NCI-H2171 (cell line): ENCODE measurements at places on chromosomes 2 and 18.

- DNase-seq: no peak
These were observed 144.1 kb upstream of the COPS8 start for GRCh38 chr2:236941551-236941950.

GRCh38 chr2:215901796-215902195 is 111.6 kb downstream of the MREG start:
- DNase-seq: no peak

DNA sequence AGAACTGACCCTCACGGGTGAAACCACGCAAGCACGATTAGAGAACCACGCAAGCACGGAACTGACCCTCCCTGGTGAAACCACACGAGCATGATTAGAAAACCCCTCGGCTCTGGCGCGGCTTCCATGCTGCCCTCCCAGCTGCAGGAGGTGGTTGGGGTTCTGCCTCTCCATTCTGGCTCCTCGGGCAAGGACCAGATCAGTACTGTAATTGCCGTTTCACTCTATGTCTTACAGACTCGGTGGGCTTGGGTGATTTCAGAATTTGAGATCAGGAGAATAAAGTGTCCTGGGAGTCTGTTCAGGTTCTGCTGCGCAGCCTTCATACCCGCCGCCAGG is 58.3 kb upstream of the KCNG2 start:
- no peak for DNase-seq

- no peak for DNase-seq
These were observed 147.8 kb downstream of the PMAIP1 start for GRCh38 chr18:60047556-60047955.

DNA sequence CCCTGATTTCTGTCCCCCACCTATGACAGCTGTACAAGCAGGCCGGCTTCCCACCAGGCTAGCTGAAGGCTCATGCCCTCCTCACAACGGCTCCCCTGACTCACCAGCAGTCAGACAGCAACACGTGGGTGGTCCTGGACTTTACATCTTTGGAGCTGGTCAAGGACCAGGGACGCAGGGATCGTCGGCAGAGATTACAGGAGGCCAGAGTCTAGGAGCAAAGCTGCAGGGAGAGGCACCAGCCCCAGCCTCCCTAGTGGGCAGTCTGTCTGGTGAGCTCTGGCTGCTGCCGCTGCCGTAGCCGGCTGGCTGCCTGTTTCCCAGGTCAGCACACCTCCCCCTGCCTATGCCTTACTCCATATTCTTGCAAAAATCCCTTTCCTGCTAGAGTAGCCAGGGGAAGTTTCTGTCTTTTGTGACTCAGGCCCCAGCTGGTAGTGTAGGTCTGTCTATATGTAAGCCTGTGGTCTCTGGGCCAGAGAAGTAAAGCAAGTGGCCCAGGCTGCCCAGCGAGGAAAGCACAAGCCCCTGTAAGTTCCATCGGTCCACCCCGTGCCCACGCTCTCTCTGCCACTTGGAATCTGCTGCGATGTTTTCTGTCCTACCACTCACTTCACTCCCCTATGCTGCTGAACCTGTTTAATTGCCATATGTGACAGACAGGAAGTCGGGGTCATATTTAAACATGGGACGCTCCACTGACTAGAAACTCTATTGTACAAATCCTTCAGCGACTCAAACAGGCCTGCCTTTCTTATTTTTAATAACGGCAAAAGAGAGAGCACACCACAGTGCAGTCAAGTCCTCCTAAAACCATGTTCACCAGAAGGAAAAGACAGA is 2.4 kb upstream of the ARHGEF4 start:
- no peak for DNase-seq

DNA sequence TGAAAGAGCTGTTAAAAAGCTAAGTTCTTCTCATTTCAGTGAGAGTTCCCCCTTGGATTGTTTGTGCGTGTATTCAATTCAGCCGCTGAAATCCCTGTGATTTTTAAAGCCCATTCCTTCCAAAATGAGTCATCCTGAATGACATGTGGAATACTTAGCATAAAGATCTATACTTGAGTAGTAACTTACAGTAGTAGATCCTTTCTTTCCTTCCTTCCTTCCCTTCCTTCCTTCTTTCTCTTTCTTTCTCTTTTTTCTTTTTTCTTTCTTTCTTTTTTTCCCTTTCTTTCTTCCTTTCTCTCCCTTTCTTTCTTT is 18.2 kb upstream of the SOX11 start:
- DNase-seq: no peak

- DNase-seq: no peak
These were observed 63.3 kb downstream of the RPIA start for GRCh38 chr2:88754585-88755320.

DNA sequence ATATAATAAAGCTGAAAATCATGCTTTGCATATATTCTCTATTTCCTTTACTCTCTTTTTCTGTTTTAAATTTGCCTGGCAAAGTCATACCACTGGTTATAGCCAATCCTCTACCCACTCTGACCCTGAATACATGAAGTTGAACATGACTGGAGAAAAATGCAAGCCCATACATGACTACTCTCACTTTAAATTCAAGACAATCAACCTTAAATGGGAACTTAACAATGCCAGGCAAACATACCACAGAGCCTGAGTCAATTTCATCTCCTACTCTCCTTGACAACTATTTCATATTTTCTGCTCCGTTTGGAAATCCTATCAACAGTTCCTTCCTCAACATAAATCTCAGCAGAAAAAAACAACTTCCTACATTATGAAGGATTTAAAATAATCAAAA is 22.6 kb downstream of the RAD51AP2 start:
- no peak for DNase-seq

DNA sequence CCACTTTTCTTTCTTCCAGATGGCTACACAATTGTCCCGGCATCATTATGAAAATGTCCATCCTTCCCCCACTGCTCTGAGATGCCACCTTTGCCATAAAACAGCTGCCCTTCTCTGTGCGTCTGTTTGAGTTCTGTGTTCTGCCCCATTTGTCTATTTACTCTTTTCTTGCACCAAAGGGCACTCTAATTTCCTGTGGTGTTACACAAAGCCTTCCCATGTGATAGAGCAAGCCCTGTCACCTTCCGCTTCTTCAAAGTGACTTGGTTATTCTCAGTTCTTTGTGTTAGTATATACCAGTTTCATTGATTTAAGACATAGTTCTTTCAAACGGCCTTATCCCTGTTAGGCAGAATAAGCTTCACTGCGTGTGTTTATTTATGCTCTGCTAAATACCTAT is 84.1 kb downstream of the FBXO15 start:
- no peak for DNase-seq

GRCh38 chr2:187702157-187702556 is 147.9 kb upstream of the TFPI start:
- no peak for DNase-seq

DNA sequence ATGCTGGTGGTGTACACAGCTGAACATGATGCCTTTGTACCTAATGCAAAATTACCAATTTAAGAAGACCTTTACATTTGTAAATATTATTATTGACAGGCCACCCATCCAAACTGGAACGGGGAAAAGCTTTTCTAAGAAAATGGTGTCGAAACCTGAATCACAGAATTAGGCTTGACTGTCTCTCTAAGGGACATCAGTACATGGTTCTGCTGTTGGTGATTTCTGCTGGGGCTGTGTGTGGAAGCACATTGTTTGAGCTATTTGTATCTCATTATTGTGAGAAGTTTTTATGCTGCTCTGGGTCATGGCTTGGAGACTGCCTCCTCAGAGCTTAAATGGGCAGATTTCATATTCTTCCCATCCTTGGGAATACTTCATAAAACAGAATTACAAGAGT is 420.9 kb upstream of the POU3F3 start:
- DNase-seq: no peak

GRCh38 chr18:36130883-36131653 is 1.4 kb downstream of the ELP2 start:
- DNase-seq: no peak

DNA sequence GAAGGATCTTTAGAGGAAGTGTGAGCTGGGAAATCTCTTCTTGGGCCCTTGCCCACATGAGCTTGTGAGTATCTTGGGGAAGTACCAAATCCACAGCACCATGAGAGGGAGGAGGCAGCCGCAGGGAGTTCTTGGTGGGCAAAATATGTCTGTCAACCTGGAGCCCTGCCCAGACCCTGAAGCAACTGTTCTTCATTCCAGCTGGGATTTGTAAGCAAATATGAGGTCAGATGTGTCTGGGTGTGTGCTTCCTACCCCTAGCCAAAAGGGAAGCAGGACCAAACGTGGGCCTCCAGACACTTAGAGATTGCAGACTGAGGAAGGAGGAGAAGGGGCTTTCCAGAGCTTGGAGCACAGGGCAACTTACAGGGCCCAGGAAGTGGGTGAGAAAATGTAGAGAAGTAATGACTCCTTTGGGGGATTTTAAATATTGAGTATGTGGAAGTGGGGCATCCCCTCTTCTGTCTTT is 41.9 kb downstream of the TMEM247 start:
- DNase-seq: peak; percentile 56

DNA sequence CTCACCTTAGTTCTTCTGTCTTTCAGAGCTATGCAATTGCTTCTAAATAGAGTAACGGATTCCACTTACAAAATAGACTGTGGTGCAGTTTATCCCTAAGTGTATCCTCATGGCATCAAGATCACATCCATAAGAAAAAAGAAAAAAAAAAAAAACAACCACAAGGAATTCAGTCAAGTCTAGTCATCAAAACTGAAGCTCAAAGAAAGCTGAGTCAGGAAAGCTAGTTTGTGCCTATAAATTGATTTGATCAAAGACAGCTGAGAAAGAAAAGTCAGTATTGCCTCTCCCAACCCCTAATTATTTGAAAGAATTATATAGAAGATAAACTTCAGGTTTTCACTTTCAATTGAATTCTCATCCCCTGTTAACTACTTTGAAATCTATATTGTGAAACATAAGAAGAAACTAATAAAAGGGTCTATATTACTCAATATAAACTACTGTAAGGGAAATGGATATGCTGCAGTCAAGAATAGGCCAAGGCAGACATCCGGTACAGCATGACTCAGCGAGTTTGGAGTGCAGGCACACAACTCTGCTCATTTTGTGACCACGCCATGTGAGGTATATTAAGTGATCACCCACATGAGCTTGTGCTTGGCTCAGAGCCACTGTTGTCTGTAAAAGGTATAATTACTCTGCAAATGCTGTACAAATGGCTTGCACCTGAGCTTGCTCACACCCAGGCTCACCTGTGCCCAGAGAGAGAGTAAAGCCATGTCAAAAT is 568.1 kb upstream of the CRIM1 start:
- DNase-seq: no peak

DNA sequence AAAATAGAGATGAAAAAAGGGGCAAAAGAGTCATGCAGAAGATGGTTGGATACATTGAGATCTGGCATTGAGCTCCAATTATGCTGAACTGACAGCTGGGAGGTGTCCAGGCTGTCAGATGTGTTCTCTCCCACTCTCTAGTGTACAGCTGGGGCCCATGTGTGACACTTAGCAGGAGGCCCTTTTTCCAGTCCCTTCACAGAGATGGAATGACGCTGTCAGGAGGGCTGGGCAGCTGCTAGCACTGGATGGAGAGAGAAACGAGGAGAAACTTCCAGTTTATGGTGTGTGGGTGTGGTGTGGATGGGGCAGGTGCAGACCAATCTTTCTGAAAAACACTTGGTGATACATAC is 437.7 kb upstream of the HS6ST1 start:
- peak; percentile 75 for DNase-seq

GRCh38 chr2:224682134-224682533 is 34.0 kb downstream of the CCDC195 start:
- peak; percentile 41 for DNase-seq

DNA sequence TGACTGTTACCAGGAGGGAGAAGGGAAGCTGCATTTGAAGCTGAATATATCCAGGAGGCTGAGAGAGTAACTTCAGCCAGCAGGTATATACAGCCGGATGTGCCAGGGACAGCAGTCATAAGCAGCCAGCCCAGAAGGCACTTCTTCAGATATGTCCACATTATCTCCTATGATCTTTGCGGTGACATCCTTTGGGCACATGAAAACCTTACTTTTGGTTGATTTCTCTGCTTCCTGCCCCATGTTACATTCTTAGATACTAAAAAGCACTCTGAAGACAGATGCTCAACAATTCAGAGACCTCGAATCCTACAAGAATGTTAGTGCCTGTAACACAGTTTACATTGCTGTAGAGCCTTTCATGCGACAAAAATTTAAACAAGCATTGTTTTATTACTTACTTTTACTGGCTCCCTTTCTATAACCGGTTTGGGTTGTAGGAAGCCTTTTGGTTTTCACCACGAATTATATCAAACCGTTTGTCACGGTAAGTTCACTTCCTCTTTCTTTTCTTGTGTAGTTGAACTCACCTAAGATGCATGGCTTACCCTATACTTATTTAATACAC is 50.3 kb upstream of the TLK1 start:
- no peak for DNase-seq

GRCh38 chr2:67982956-67983355 is 79.8 kb downstream of the C1D start:
- DNase-seq: no peak

DNA sequence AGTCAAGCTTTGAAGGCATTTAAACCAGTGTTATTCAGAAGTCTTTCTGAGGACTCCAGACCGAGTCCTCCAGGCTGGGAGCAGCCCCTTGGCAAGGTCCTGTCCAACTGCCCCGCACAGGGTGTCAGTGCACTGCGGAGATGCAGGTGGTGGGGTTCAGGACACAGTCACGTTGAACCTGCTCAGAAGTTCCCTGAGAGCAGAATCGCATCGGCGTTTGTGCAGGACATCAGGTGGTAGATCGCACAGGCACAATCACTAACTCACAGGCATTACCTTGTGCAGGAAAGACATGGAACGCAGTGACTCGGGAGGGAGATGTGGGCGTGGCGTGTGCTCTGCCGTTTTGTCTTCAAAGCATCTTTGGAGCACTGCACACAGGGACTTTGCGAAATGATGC is 10.4 kb downstream of the COPS9 start:
- no peak for DNase-seq

DNA sequence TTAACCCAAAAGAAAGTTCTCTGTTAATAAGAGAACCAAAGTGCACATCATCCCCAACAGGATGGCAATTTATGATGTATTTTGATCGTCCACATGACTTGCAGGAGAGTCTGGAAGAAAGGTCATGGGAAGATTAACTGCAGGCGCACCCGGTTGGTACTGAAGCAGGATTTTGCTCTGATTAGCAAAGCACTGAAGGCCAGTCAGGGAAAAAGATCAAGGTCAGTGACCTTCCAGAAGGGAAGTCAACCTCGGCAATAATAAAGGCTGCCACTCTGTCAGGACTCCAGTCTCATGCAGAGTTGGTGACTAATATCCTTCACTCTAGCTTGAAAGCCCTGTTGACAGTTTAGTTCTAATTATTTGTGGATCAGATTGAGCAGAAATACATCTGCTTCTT is 432.7 kb upstream of the RAB12 start:
- no peak for DNase-seq

DNA sequence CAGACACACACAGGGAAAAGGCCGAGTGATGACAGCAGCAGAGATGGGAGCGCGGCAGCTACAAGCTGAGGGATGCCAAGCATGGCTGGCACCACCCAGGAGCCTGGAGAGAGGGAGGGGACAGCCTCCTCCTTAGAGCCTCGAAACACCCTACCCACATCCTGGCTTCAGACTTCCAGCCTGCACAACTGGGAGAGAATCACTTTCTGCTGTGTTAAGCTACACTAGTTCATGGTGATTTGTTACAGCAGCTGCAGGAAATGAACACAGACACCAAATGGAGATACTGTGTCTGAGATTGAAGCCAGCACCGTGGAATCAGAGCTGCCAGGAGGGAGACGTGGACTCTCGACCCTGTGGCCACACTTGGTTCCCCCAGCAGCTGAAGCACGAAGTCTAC is 27.5 kb upstream of the FOSL2 start:
- DNase-seq: no peak
